ENCODE measurements at places on chromosomes 16 and 17. TPM values are rescaled to one million over a fixed set of nuclear protein-coding genes. Genes with fewer than 3 reads are reported as not detected.
A peak's percentile ranks its signal among the peaks of the same experiment; 100 is the strongest.

GRCh38 chr16:5633845-5634440 is 536.3 kb upstream of the EEF2KMT start:
- DNase-seq, result no peak

DNA sequence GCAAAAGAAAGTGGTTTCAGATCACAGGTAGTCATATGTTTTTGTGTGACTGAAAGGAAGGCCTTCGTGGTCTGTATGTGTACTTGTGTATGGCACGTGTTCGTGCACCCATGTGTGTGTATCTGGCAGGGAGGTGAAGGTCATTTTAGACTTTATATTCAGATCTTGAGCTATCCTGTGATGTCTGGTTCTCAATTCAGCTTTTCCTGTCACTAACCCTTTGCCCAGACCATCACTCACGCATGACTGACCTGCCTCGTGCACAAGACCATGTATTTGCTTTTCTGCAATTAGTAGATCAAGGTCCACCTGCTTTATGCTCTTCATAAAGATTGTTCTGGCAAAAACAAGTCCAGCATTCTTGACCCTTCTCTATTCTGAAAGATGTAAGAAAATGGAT is 139.7 kb upstream of the MAF start:
- DNase-seq, result no peak

- peak; percentile 65 for DNase-seq
Observed at GRCh38 chr17:38912221-38912813, 13.1 kb upstream of the LASP1NB start.

The KRTAP3-1 gene
- total RNA-seq, result not detected

The PPP1R1B gene
- not detected for total RNA-seq

The FAM171A2 gene
- 3.5 TPM for total RNA-seq

The GSG1L gene
- not detected for total RNA-seq

DNA sequence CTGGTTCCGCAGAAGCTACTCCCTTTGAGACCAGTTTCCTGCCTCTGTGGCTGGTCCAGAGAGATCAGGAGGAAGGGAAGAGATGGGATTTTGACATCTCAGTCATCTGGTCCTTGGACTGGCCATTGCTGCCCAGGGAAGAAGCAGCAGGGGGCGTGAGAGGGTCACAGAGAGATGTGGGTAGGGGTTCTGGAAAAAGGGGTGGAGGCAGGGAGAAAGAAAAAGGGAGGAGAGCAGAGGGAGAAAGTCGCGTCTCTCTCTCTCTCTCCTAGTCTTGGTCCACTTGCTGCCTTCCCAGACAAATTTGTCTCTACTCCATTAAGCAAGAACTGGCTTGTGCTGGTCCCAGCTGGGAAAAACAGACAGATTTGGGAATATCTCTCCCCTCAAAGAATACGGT is 4.4 kb downstream of the SHBG start:
- peak; percentile 86 for DNase-seq

The OR4D1 gene
- total RNA-seq, result not detected

GRCh38 chr17:48553190-48553547 is 8.3 kb upstream of the HOXB2 start:
- no peak for DNase-seq
